Stimulated activated CD8-positive, alpha-beta memory T cell treated with anti-CD3 and anti-CD28 coated beads, Interleukin-15, amount 100 ng/mL, for 4 hours (primary cell): ENCODE measurements at places on chromosomes 12 and 14.

GRCh38 chr14:51783765-51784164, 76.6 kb upstream of the GNG2 start:
- DNase-seq: no peak

GRCh38 chr14:99733540-99734405, 49.7 kb downstream of the CYP46A1 start:
- DNase-seq: no peak

DNA sequence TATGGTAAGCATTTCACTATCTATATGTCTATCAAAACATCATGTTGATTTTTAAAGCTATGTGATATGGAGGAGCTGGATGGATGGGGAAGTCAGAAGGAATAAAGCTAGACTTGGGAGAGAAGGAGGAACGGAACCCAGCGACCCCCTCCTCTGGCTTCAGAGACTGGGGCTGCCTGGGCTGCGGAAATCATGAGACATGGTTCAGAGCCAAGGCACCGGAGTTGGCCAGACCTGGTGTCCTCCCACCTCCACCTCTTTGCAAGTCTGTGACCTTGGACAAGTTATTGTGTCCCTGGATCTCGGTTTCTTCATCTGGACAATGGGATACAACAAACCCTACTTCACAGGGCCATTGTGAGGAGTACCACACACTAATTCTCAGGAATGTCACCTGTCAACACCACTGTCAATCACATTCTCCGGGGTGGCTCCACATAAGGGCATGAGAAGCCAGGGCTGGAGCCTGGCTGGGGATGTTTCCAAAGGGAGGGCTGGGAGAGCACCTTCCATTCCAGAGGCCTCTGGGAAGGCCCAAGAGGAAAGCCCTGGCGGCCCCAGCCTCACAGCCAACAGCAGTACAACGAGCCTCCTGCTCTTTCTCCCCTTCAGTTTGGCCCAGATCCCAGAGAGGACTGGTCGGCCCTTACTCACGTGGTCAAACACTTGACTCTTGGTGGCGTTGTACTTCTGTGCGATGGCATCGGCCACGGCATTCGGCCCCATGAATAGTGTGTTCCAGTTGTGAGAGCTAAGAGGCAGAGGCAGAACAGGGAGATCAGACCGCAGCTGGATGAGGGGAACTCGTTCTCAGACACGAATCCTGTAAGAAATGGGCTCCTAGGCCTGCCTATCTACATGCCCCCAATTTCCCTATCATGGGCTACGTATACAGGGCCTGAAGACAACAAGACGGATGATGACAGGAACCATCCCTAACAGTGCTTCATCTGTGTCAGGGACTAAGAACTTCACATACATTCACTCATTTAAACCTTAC, 20.7 kb downstream of the RBM19 start:
- DNase-seq: no peak

DNA sequence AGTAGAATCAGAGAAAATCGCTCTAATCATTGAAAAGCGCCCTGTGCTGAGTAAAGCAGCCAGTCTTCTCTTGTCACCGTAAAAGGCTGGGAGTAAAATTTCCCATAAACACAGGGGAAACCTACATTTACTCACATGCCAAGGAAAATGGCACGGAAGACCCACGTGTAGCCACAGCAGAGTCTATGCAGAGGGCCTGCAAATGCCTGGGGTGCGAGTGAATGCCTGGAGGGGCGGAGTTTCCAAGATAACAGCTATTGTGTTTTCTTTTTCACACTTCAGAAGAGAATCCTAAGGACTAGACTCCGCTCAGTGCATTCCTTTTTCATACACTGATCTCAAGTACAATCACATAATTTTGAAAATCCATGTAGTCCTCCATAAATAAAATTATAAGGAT, 159.9 kb upstream of the FOXN3 start:
- DNase-seq: no peak

DNA sequence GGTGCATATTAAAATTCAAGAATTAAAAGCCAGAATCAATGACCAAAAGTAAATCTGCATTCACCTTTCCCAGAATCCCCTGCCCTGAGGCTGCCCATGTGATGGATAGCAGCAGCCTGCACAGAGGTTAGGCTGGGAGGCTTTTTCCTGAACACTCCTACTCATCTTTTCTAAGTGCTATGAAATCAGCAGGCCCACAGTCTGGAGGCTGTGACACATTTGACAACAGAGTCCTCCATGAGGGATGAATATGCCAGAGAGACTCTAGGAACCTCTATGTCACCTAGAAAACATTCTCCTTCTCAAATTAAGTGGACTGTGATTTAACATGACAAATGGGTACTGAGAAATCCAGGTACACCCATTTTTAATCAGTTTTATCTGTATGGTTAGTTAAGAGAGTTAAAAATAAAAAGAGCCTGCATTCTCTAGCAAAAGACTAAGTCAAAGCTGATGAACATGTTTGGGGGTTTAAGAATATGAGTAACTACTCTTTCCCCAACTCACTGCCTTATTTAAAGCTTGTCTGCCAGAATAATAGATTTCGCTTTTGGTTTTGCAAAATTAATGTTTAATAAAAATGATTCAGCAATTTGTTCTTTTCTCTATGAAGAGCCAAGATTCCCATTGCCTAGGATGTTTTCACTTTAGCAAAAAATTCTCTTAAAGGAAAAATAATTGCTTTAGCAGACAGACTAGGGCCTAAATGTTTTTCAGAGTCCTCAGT, 115.0 kb downstream of the RTN1 start:
- no peak for DNase-seq

GRCh38 chr14:101411779-101412178, 149.5 kb upstream of the DIO3 start:
- no peak for DNase-seq

DNA sequence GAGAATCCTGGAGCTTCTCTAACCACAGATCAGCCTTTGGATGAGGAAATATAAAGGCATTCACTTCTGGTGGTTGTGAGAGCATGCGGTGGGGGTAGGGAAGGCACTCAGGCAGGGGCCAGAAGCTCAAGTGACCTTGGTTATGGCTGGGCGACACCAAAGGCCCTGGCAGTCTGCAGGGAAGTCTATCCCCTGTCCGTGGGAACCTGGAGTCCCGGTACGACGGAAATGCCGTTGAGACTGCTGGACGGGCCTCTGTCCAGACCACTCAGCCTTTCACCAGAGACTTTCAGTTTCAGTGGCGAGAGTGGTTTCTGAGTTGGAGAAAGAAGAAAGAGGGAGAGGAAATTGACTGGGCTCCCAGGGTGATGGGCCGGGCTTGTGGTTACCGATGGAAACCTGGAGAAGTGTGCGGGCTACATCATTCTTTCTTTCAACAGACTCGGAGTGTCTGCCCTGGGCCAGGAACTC, 20.9 kb downstream of the ISCA2 start:
- DNase-seq: no peak

DNA sequence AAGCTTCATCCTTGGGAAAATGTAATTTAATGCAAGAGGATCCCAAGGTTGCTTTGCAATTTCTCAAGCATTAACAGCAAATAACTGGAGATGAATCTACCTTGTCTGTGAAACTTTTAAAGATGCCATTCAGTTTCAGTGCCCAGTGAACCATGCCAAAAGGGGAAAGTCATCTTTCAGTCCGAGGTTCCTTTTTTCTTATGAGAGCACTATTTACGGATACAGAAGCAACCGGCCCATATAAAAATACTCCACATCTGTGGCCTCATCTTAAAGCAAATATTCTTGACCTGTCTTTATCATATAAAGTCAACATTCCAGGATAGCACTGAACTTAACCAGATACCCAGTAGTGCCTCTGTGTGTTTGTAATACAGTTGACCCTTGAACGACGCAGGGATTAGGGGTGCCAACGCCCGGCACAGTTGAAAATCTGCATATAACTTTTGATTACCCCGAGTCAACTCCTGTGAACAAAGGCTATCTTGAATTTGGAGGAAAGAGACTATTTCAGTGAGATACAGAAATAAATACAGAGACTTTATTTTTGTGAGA, 209.4 kb downstream of the PCNX1 start:
- DNase-seq: no peak

DNA sequence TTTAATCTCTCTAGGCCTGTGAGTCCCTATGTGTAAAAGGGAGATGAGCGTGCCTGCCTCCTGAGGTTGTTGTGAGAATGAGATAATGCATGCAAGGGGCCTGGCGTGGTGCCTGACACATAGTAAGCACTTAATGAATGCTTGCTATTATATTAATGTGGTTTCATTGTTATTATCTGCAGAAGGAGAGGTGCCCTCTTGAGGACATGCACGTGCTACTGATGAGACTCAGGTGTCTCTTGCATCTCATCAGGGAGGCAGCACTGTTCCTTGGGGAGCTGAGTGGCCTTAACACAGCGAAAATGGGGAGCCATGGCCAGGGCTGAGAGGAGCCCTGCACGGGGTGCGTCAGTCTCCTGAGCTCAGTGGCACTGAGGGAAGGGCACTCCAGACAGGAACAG, 29.9 kb upstream of the BCDIN3D start:
- DNase-seq: no peak

- no peak for DNase-seq
Measured at GRCh38 chr12:6321905-6322304, 11.4 kb downstream of the PLEKHG6 start.

GRCh38 chr12:5317556-5317955, 114.4 kb upstream of the NTF3 start:
- DNase-seq: no peak

DNA sequence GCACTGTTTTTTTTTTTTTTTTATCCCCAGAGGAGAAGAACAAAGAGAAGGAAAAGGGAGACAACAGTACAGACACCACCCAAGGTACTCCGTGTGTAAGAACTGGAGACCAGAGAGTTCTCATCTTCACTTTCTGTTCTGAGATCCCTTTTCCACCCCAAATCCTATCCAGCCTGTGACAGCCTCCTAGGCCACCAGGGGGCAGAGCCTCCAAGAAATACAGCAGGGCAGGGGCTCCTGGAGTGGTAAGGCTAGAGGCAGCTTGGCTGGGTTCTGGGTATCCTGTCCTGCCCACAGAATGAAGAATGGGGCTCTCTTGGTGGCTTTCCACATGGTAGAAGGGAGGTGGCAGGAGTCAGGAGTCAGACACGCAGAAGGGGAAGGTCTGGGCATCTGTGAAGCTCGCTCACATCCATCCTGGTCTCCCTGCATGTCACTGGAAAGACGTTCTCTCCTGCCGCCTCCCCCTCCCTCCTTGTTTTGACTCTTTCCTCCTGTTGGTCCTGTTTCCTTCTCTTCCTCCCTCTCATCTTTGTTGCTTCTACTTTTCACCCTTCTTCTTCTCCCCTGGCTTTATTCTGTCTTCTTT, 12.0 kb downstream of the CLSTN3 start:
- peak; percentile 15 for DNase-seq

GRCh38 chr14:93936245-93936644, 9.1 kb downstream of the FAM181A start:
- no peak for DNase-seq

- DNase-seq: no peak
Measured at GRCh38 chr14:106657460-106657859, 1131.1 kb downstream of the TMEM121 start.

GRCh38 chr12:8603856-8604255, 8.8 kb downstream of the AICDA start:
- no peak for DNase-seq

- DNase-seq: no peak
Measured at GRCh38 chr12:6494258-6494743, 399 bp downstream of the NCAPD2 start.

DNA sequence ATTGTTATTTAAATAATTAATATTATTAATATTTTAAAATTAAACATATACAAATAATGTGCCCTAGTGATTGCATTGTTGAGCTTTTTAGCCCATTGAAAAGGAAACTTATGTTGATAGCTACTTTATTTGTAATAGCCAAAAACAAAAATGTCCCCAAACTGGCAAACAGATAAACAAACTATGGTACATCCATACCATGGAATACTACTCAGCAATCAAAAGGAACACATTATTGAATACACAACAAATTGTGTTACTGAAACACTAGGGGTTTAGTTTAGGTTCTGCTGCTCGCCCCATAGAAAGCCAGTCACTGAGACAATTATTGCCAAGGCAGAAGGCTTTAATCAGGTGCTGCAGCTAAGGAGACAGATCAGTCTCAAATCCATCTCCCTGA, 239.7 kb upstream of the KITLG start:
- no peak for DNase-seq

DNA sequence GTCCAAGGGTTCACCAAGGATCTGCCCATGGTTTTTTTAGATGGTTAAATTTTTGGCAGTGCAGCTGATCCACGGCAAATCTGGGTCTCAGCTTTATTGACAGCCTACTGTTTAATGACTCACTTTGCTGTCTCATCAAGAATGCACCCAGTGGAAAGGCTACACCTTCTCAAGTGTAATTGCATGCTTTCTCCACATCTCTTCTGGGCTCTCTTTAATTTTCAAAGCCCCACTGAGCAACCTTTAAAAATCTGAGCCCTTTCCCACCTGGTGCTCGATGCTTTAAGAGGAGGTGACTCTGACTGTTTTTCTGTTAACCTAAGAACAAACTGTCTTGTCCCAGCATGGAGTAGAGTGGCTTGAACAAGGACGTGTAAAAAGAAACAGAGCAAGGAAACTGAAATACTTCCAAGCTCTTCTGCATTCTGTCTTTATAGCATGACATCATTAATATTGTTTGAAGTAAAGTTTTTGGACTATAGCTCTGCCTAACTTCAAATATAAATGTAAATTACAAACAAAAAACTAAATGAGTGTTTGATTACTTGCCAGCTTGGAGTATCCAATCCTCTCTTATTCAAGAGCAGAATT, 214.2 kb upstream of the KRR1 start:
- no peak for DNase-seq

GRCh38 chr14:58638231-58639197, 752 bp downstream of the DACT1 start:
- DNase-seq: no peak

DNA sequence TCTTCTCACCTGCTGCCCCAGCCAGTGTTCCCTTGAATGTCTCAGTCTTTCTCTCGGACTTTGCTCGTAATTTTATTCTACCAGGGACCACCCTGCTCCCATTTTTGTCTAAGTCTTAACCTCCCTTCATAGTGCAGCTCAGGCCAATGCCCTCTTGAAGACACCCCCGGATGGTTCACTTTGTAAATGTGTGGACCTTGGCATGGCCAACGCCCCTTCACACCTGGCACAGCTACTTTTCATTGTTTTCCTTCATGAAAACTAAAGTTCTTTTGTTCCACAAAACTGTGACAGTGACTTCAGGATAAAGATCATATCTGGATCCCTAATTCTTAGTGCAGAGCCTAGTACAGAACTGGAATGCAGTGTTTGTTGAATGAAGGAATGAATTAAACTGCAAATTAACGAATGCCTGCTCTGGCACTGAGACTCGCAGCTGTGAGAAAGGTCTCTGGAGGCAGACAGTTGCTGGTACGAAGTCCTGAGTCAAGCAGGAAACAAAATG, 3.5 kb upstream of the RNASE4 start:
- no peak for DNase-seq

DNA sequence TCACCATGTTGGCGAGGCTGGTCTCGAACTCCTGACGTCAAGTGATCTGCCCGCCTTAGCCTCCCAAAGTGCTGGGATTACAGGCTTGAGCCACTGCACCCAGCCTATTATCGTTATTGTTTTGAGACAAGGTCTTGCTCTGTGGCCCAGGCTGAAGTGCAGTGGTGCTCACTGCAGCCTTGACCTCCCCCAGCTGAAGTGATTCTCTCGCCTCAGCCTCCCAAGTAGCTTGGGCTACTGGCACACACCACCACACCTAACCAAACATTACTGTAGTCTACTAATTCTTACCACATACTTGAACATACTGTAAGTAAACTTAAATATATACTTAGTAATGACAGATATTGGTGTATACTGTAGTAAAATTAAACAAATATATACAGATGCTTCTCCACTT, 4.5 kb upstream of the CDCA4 start:
- no peak for DNase-seq

- DNase-seq: no peak
Measured at GRCh38 chr12:65465766-65466547, 187.5 kb downstream of the MSRB3 start.
